ENCODE measurements at places on chromosomes 1 and 21. TPM values are rescaled to one million over a fixed set of nuclear protein-coding genes. Genes with fewer than 3 reads are reported as not detected.
A peak's percentile ranks its signal among the peaks of the same experiment; 100 is the strongest.

DNA sequence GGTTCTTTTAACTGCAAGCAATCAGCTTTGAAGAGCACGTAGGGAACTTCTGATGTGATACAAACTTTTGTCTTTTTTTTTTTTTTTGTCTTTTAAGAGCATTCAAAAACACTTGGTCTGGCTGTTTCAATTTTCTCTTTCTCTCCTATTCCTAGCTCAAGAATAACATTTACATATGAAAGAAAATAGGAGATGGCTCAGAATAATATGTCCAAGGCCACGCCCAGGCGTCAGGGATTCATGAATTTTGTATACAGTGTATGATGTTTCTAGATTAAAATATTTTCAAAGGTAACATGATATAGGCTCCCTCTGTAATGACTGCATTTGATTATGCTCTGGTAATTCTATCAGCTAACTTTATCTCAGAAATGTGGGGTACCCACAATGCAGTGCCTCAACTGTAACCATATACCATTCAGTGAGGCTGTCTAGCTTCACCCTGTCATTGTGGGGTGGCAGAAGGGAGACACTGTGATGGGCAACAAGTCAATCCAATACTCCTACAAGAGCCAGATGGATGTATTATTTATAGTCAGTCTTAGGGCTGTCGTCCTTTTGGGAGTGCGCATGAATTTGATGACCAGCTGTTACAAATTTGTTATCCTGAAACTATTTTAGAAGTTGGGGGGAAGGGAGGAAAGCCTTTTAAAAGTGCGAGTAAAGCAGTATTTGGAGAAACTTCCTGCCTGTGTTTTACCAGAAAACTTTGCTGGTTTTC is 1.5 kb upstream of the AKNAD1 start:
- H3K27me3 ChIP-seq = no peaks in the 10 kb centered on the region
- no peak overlapping the region for H3K27ac ChIP-seq
- no peaks in the 10 kb centered on the region for H3K36me3 ChIP-seq
- H3K4me1 ChIP-seq = no peaks in the 10 kb centered on the region

- no peak for DNase-seq
- H3K4me3 ChIP-seq = no peak overlapping the region
- no peaks in the 10 kb centered on the region for H3K27me3 ChIP-seq
- no peaks in the 10 kb centered on the region for H3K36me3 ChIP-seq
- H3K27ac ChIP-seq = no peak overlapping the region
- no peaks in the 10 kb centered on the region for H3K4me1 ChIP-seq
Measured at GRCh38 chr1:177858332-177858821, 111.5 kb downstream of the SEC16B start.

DNA sequence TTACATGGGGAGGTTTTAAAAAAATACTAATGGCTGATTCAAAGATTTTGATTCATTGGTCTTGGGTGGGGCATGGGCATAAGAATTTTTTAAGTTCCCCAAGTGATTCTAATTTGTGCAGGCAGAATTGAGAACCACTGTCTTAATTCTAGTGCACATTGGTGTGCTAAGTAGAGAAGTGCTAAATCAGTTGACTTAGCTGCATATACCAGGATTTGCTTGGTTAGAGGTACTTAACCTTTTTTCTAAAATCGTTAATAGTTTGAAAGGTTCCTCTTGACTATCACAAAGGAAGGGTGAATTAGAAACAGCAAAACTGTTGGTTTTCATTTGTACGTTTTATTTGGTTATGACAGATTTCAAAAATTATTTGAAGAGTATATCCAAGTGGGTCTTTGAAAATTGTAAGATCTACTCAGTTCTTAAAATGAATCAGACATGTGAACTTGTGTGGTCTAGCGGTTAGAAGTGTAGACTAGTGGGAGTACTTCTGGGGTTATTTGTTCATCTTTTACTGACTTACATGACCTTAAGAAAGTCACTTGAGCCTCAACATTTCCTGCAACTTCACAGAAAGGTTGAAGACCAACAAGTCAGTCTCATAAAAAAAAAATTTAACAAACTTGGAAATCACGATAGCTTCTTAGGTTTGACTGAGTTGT is 66.7 kb downstream of the RPAP2 start:
- H3K27ac ChIP-seq = no peak overlapping the region
- no peaks in the 10 kb centered on the region for H3K36me3 ChIP-seq
- no peak overlapping the region for H3K4me3 ChIP-seq

- H3K27me3 ChIP-seq = no peaks in the 10 kb centered on the region
- H3K4me3 ChIP-seq = peak overlapping the region; percentile 56
- no peak for DNase-seq
- H3K4me1 ChIP-seq = peaks cover 5% of the 10 kb centered on the region
Measured at GRCh38 chr21:39347537-39347936, 1.4 kb downstream of the HMGN1 start.

- H3K27me3 ChIP-seq = peaks cover 7% of the 10 kb centered on the region
- H3K36me3 ChIP-seq = no peaks in the 10 kb centered on the region
- no peaks in the 10 kb centered on the region for H3K4me1 ChIP-seq
- H3K27ac ChIP-seq = no peak overlapping the region
- peak; percentile 53 for DNase-seq
Measured at GRCh38 chr1:204826970-204827369, 43.7 kb upstream of the NFASC start.

- H3K4me1 ChIP-seq = no peaks in the 10 kb centered on the region
- no peaks in the 10 kb centered on the region for H3K36me3 ChIP-seq
- H3K4me3 ChIP-seq = no peak overlapping the region
- DNase-seq = no peak
- H3K27ac ChIP-seq = no peak overlapping the region
- no peaks in the 10 kb centered on the region for H3K27me3 ChIP-seq
Measured at GRCh38 chr1:9078015-9078751, 8.7 kb upstream of the SLC2A5 start.

GRCh38 chr1:84339503-84339902 is 38.0 kb downstream of the SAMD13 start:
- H3K27me3 ChIP-seq = no peaks in the 10 kb centered on the region
- H3K36me3 ChIP-seq = no peaks in the 10 kb centered on the region
- no peak overlapping the region for H3K4me3 ChIP-seq
- no peak overlapping the region for H3K27ac ChIP-seq
- no peaks in the 10 kb centered on the region for H3K4me1 ChIP-seq

- no peak for DNase-seq
- H3K4me1 ChIP-seq = no peaks in the 10 kb centered on the region
- H3K27me3 ChIP-seq = no peaks in the 10 kb centered on the region
- no peak overlapping the region for H3K27ac ChIP-seq
- no peaks in the 10 kb centered on the region for H3K36me3 ChIP-seq
Measured at GRCh38 chr1:113835686-113836290, 23.5 kb upstream of the RSBN1 start.

- DNase-seq = no peak
- peaks cover 8% of the 10 kb centered on the region for H3K4me1 ChIP-seq
- no peak overlapping the region for H3K4me3 ChIP-seq
- no peaks in the 10 kb centered on the region for H3K36me3 ChIP-seq
- no peaks in the 10 kb centered on the region for H3K27me3 ChIP-seq
Measured at GRCh38 chr1:234897754-234898454, 230.7 kb downstream of the TOMM20 start.

DNA sequence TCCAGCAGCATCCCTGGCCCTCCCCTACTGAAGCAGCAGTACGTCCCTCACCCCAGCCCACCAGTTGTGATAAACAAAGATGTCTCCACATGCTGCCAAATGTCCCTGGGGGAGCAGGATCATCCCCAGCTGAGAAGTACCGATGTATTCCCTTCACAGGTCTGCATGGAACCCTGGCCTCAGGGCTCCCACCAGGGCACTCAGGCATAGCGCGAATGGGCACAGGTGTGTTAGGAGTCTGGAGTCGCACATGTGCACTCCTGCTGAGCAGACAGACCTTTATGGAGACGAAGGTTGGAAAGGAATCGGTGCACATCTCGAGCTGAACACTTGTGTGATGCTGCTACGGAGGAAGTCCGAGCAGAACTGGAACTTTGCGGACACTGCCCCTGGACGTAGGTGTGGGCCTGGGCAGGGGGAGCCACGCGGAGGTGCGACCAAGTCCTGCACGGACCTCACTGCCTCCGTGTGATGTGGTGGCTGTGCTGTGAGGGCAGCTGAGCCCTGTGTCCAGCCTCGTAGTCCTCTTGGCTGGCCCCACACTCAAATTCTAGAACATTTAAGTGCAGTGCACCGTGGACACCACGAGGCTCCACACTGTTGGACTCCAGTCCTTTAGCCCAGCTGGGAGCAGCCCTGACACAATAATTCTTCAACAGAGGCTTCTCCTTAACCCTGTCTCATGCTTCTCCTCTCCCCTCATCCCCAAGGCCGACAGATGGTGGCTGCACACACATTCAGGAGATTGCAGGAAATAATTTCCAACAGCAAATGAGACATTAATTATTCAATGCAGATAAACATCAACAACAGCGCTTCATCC is 43.4 kb downstream of the RSPH1 start:
- no peak overlapping the region for H3K4me3 ChIP-seq
- H3K27me3 ChIP-seq = no peaks in the 10 kb centered on the region
- no peak for DNase-seq
- no peaks in the 10 kb centered on the region for H3K4me1 ChIP-seq
- H3K36me3 ChIP-seq = no peaks in the 10 kb centered on the region

DNA sequence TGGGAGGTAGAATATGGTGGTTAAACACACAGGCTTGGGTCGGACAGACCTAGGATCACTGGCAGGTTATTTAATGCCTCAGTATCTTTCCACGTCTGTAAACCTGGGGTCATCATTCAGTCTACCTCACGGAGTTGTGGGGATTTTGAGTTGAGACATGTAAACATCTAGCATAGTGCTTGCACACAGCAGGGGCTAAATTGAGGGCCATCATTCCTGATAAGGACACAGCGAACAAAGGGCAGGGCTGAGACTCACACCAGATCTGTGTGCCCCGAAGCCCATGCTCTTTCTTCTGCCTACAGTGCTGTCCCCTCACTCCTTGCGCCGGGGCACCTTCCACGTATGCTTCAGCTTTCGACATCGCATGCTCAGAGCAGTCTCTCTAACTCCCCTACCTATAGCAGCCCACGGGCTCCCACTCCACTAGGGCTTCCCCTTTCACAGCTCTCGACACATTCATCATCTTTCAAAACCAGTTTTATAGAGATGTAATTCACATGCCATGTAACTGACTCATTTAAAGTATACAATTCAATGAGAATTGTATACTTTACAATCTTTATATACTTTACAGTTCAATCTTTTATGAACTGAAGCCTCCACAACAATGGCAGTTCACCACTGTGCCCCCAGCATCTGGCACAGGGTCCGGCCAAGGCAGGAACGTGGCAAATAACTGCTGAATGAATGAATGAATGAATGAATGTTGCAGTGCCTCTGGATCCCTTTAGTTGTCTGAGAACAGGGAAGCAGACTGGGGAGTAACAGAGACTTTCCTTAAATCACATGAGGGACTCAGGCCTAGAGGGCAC is 48.0 kb downstream of the GPR161 start:
- peaks cover 16% of the 10 kb centered on the region for H3K4me1 ChIP-seq
- no peaks in the 10 kb centered on the region for H3K27me3 ChIP-seq
- H3K36me3 ChIP-seq = no peaks in the 10 kb centered on the region
- no peak overlapping the region for H3K4me3 ChIP-seq
- peak overlapping the region; percentile 60 for H3K27ac ChIP-seq
- DNase-seq = peak; percentile 46

Gene PDC
- total RNA-seq = not detected

Gene CD53
- total RNA-seq = 15.8 TPM

Gene DIPK1A
- 14.3 TPM for total RNA-seq

Gene FCRLB
- total RNA-seq = 0.16 TPM

Gene STPG1
- 18.4 TPM for total RNA-seq

Gene SYPL2
- 0.12 TPM for total RNA-seq

Gene SLC25A34
- total RNA-seq = 3.2 TPM
